ENCODE measurements at places on chromosomes 2 and 18.

DNA sequence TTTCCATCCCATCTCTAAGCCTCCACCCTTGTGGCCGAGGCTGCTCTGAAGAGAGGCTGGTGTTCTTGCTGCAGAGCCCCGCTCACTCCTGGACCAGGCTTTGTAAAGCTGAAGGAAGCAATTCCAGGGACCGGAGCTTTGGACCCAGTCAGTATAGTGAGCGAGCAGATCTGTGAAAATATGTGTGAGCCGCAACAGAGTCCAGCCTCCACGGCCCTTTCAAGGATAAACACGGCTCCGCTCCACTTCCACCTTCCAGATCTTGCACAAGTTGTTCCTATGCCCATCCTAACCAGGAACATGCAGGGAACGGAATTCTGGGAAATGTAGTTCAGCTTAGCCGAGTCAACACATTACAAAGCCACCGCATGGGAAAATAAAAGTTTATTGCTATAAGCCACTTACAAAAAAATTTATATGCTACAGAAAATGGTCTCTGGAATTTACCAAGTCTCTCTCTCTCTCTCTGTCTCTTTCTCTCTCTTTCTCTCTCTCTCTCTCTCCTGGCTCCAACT, 151.7 kb upstream of the ZNF521 start:
- DNase-seq, result peak; percentile 91

GRCh38 chr2:240405684-240406313, 29.7 kb upstream of the GPC1 start:
- no peak for DNase-seq

DNA sequence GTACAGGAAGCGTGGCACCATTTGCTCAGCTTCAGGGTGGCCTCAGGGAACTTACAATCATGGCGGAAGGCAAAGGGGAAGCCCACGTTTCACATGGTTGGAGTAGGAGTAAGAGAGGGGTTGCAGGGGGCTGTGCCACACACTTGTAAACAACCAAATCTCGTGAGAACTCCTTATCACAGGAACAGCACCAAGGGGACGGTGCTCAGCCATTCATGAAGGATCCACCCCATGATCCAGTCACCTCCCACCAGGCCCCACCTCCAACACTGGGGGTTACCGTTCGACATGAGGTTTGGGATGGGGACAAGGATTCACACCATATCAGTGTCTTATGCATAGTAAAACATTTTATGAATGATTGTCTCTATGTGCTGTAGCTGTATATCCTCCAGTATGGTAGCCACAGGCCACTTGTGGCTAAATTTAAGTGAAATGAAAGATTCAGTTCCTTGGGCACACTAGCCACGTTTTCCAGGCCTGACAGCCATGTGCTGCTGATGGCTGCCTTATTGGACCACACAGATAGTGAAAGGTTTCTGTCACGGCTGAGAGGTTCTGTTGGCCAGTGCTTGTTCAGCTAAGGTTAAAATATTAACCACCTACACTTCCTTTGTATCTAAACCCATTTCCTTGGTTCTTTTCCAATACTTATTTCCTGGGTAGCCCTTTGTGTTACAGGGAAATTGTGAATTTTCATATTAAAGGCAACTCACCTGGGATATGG, 77.3 kb downstream of the AGAP1 start:
- no peak for DNase-seq

GRCh38 chr18:77144451-77145118, 12.0 kb upstream of the MBP start:
- DNase-seq, result no peak

DNA sequence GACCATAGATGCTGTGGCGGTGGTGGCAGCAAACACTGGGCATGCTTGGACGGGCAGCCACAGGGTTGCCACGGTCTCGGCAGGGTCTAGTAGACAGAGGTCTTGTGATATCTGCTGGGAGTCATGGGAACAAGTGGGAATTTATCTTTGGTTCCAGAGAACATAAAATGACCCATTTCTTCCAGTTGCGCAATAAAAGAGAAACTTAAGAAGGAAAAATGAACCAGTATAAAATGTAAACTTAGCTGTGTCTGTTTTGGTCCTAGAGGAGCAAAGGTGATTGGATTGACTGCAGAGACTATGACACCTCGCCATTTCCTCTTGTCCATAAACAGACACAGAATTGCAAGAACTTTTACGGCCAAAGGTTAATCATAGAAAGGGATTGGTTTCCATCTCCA, 132.6 kb upstream of the RBBP8 start:
- DNase-seq, result peak; percentile 47

GRCh38 chr2:235255693-235256092, 238.2 kb upstream of the AGAP1 start:
- DNase-seq, result no peak

DNA sequence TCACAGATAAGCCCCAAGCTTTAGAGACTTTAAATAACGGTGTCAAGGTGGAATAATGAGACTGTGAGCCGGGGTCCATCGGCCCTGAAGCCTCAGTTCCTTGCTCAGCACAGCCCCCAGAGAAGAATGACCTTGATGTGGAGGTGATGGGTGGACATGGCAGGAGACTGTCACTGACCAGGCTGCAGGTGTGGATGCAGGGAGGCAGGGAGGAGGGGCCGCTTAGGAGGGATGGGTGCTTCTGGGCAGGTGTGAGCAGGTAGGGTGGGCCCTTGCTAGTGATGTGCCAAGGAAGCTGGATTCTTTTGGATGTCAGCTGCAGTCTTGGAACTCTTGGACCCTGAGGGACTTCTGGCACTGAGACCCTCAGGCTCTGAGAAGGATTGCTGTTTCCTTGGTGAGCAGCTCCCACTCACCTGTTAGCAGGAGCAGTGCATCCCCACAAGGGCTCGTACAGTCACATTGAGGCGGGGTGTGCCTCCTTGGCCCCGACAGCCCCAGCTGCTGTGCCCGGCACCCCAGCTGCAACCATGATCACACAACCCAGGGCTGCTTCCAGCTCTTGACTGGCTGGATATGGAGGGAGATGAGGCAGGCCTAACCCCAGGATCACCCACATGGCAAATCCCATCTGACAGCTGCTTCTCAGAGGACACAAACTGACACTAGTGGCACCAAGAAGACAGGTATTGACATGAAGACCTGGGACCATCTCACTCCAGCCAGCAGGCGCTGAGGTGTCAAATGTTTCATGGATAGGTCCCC, 209.8 kb upstream of the HDAC4 start:
- no peak for DNase-seq

DNA sequence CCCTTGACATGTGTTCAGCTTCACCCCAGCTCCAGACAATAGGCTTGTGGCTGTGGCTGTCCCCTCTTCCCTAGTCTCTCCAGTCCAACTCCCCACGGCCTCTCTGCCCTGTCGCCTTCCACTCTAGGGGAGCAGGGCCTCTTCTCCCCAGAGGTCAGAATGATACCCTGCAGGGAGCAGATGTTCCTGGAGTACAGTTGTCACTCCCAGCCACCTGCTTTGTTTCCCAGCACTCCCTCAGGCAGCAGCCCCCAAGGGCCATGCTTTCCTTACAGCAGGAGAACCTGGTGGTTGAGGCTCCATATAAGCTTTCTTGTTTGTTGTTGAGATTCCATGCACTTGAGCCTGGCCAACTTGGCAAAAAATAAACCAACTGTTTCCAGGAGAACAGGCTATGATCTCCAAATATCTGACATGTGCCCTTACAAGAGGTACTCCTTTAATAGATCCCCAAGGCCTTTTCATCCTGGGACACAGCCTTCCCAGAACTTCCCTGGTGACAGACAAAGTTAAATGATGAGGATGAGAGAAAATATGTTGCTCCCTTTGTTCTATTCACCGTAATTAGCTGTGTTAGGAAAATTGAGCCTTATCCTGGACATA, 45.1 kb downstream of the DPYSL5 start:
- no peak for DNase-seq
